ENCODE measurements at places on chromosomes 12 and 14.

- no peak for DNase-seq
These were observed 158.2 kb upstream of the RGS6 start for GRCh38 chr14:71773898-71774481.

GRCh38 chr14:98234208-98234607 lies 1037.8 kb downstream of the BCL11B start:
- DNase-seq: peak; percentile 35

DNA sequence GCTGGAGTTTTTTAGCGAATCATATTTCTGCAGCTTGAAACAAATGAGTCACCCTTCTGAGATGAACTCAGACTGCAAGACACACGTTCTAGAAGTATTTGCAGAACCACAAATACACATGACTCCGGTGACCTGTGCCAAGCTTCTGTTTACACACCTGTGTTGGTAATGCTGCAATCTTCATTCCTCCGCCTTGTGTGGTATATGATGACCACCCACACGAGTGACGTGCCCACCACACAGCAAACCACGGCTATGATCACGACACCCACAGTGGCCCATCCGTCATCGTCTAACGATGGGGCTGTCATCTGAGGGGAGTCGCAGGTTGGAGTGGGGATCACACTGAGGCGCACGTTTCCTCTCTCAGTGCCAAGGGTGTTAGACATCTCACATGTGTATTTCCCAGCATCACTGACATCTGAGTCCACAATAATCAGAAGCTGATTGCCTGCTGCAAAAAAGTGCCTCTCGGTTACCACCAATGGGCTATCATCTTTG lies 43.0 kb downstream of the LRIG3 start:
- DNase-seq: no peak

- no peak for DNase-seq
These were observed 103.1 kb downstream of the EML1 start for GRCh38 chr14:99896361-99896760.

GRCh38 chr12:76633415-76633814 lies 73.8 kb upstream of the OSBPL8 start:
- DNase-seq: no peak

GRCh38 chr14:81301371-81301770 lies 80.6 kb upstream of the GTF2A1 start:
- no peak for DNase-seq

- DNase-seq: no peak
These were observed at the start of gene OR6C65 for GRCh38 chr12:55400229-55400628. Gene OR6C65 (plus strand): TSS chr12:55400529. CDS start chr12:55400529, 0 bp downstream.

GRCh38 chr14:54300881-54301280 lies 95.9 kb upstream of the CDKN3 start:
- no peak for DNase-seq

GRCh38 chr14:87581298-87581697 lies 411.7 kb downstream of the GALC start:
- no peak for DNase-seq

- DNase-seq: no peak
These were observed 75.9 kb downstream of the CCDC92 start for GRCh38 chr12:123896767-123897166.

DNA sequence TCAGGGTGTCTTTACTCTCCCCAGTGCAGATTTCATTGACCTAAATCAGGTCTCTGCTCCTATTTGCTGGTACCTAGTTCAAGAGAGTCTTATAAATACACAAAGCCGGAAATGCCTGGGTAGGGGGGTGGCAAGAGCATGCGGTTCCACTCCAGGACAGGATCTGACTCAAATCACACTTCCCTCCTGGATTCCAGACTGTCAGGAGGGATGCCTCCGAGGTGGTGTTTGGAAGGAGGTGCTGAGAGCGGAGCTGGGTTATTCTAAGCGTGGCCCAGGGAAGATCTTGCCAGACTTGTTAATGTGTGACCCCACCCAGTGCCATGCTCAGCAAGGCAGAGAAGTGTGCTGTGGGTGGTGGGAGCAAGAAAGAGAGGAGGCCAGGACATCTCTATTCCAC lies 49.8 kb downstream of the B4GALNT3 start:
- DNase-seq: no peak

DNA sequence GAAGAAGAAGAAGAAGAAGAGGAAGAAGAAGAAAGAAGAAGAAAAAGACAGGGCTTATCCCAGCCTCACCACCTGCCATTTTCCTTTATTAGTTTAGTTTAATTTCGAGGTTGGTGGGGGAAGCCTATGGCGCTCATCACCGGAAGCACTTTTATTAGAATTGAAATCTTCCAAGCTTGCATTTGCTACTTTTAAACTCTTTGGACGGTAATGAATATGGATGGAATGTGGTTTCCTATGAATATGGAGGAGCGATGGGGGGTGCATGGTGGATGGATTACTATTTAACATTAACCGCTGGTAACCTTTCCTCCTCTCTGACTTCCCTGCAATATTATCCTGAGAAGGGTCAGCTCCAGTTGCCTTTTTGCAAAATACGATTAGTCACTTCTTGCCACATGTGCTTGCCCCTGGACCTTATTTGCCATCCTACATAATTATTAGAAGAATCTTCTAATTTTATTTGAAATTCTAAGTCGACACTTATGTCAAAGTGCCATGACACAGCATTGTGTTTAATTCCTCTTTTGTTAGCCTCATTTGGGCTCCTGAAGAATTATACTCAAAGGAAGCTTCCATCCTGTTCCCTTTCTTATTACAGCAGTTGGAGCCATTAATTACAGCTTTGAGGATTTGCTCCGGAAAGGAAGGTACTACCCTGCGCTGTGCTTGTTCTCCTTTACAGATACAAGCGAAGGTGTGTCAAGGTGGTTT lies 424.5 kb downstream of the VRK1 start:
- no peak for DNase-seq

- no peak for DNase-seq
These were observed 117.2 kb upstream of the DIO3 start for GRCh38 chr14:101444116-101444515.

DNA sequence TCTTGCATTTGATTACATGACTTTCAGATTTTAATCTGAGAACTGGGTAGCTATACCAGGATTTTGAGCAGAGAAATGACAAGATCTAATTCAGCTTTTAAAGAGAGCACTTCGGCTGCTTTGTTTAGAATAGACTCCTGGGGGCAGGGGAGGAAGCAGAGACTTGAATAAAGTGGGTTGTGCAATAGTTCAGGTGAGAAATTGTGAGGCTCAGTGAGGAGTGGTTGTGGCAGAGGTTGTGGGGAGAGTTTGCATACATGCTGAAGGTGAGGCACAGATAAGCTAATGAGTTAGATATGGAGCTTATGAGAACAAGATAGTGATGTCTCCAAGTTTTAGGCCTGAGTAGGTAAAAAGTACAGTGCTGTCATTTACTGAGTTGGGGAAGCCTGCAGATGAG lies 281.4 kb downstream of the FLRT2 start:
- DNase-seq: no peak

- no peak for DNase-seq
These were observed 9.8 kb upstream of the PCNX1 start for GRCh38 chr14:70897464-70897863.

GRCh38 chr12:53977596-53978445 lies 3.1 kb upstream of the HOTAIR start:
- no peak for DNase-seq

DNA sequence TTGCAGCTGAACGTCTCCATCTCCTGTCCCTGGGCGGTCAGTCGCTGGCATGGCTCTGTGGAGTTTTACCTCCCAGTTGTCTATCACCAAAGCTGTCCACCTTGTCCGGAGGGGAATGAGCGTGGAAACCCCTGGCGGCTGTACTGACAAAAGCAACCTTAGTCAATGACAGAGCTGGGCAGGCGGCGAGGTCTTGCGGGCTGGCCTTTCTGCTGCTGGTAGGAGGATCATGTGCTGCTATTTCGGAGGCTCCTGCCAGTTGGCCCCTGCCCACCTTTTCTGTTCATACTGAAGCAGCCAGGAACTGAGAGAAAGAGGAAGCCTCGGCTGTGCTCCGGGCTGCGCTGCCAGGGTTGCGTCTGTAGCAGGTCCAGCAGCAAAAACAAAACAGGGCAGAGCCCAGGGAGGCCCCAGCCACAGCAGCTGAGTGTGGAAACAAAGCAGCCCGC lies 57.7 kb downstream of the HMGA2 start:
- DNase-seq: no peak

DNA sequence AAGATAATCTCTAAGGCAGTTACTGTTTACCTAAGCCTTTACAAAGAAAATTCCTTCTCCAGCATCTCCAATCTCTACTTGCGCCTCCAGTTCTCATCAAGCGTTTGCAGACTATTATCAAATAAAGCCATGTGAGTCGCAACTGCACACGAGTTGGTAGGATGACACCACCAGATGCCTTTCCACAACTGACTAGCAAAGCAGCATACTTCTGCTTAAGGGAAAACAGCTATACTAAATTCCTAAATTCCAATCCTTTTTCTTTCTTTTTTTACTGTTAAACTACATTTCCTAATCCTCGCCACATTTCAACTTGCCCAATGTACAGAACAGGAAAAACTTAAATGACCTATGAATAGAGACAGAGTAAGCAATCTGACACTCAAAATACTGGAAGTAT lies 166.7 kb downstream of the ITPR2 start:
- DNase-seq: no peak

GRCh38 chr14:70744641-70745040 lies 64.7 kb downstream of the MAP3K9 start:
- no peak for DNase-seq

- DNase-seq: no peak
These were observed 216.7 kb upstream of the SSTR1 start for GRCh38 chr14:37991027-37991426.

GRCh38 chr14:65084554-65085505 lies 17.5 kb downstream of the MAX start:
- DNase-seq: no peak

GRCh38 chr12:53068811-53069585 lies 10.2 kb downstream of the SPRYD3 start:
- DNase-seq: no peak

- DNase-seq: no peak
These were observed 184.0 kb upstream of the SYT1 start for GRCh38 chr12:78680596-78680995.

DNA sequence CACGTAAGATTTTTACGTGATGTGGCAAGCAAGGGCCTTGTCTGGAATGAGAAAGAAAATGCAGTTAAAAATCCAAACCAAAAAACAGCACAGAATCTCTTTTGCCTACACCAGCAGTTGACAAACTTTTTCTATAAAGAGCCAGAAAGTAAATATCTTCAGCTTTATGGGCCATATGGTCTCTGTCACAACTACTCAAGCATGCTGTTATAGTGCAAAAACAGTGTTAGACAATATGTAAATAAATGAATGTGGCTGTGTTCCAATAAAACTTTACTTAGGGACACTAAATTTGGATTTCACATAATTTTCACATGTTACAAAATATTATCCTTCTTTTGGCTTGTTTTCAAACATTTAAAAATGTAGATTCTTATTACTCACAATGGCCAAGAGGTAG lies 6.2 kb upstream of the ELK3 start:
- no peak for DNase-seq

DNA sequence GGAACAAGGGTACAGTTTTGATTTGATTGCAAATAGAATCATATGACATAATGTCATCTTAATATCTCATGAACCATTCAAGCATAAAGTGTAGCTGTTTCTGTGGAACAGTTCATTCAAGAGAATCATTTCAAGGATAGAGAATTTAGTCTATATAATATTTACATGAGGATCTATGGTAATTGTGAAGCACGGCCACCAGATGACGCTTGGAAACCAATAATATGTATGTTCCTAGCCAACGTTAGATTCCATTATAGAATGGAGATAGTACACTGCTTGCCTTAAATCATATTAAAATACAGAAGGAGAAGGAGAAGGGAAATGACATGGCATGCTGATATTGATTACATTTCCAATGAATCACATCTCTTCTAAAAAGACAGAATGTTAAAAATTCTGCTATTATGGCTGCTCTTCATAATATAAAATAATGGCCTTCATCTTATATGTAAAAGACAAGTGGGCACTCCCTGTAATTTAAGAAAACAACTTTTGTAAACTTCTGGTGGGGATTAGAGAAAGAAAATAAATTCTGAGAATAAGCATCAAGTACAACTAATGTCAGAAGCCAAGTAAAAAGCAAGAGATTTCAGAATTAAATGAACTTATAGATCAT lies 351.0 kb downstream of the NAV3 start:
- DNase-seq: no peak

DNA sequence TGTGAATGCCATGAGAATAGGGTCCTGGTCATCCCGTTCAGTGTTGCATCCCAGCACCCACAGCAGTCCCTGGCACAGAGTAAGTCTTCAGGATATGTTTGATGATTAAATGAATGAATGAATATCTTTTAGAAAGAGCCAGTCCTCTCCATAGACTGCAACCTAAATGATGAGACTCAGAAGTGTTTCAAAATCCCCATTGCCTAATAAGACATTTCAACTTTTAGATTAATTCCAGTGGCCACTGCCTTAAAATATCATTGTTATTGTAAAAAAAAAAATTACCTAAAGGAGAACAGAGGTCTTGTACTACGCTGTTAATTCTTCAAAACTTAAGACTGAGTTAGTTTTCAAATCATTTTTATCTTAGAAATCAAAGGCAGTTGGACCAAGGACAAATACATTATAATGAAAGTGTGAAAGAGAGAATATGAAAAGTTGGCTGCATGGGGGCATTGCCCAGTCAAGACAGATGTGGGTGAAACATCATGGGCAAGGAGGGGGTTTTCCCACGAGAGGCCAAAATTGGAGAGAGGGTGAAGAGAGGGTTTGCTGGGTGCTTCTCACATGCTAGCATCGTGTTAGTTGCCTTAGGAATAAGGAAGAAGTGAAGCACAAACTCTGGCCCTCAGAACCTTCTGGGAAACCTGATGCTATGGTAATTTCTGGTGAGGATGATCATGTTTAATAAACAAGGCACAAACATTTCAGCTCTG lies 26.3 kb upstream of the CPM start:
- no peak for DNase-seq

- peak; percentile 35 for DNase-seq
These were observed 575 bp downstream of the TRAF3 start for GRCh38 chr14:102777711-102778337.
